ENCODE measurements at places on chromosomes 12 and 14.

DNA sequence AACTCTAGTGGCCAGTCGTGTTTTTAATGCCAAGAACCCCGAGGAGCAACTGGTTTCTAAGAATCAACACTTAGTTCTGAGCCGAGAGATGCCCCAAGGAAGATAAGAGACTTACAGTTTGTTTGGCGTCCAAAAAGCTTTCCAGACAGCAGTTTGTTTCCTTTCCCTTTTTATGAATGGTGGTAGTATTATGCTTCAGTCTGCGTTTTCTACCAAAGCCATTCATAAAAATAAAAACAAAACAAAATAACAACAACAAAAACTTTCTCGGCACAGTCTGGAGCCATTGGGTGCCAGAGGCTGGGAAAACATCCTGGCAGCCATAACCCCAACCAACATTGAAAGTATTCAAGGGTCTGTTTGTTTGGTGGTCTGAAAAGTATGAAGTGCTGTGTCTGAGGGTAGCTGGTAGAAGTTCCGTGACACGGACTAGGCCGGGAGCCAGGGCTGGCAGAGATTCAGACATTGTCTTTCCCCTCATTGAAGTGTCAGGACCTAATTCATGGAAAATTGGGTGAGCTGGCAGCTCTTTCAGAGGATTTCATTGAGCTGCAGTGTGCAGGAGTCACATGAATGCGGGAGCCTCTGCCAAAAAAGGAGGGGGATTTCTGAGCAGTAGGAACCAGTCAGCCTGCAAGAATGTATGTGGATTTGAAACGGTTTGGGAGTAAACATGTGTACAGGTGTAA lies 124.2 kb downstream of the HMGA2 start:
- no peak for DNase-seq

GRCh38 chr14:89748004-89748403 lies 206.5 kb downstream of the EFCAB11 start:
- no peak for DNase-seq

DNA sequence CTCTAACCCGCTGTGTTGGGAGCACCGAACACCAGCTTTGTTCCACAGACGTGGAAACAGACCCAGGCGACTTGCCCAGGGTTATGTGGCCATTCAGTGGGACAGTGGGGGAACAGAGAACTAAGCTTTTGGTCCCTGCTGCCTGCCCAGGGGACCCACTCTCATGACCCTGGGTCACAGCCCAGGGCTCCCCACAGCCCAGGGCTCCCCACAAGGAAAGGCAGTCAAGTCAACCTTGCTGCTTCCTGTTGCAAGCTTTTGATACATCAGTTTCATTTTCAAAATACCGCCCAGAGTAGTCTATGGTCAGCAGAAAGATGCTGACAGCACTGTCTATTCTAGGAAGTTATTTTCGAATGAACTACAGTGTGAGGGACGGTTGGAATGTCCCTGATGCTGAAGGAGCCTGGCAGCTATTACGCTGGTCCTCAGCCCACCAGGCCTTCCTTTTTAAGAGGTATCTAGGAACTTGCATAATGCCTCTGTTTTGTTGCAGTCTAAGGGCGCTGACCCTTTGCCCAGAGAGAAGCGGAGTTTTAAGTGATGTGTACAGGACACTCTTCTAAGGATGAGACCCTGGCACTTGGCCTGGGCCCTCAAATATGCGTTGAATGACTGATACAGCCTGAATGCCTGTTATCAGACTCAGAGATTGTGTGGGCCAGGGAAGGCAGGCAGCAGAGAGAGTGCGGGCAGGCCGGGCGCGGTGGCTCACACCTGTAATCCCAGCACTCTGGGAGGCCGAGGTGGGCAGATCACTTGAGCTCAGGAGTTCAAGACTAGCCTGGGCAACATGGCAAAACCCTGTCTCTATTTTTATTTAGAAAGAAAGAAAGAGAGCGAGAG lies 12.6 kb upstream of the TTC7B start:
- DNase-seq: no peak

GRCh38 chr12:47838286-47838931 lies 18.7 kb upstream of the HDAC7 start:
- peak; percentile 45 for DNase-seq

GRCh38 chr12:100758083-100758482 lies 36.5 kb upstream of the ANO4 start:
- DNase-seq: no peak

Data from neural crest cell (in vitro differentiated cells).